ENCODE measurements at places on chromosomes 4 and X. TPM values are rescaled to one million over a fixed set of nuclear protein-coding genes. Genes with fewer than 3 reads are reported as not detected.

GRCh38 chr4:79850626-79851025 lies 222.4 kb downstream of the ANTXR2 start:
- no peak for DNase-seq

The PNMA6F gene
- polyA plus RNA-seq = not detected

The SLC7A11 gene
- polyA plus RNA-seq = 0.49 TPM

The RTL3 gene
- polyA plus RNA-seq = not detected

The MAGEC3 gene
- polyA plus RNA-seq = 0.78 TPM
